ENCODE measurements at places on chromosomes 1 and 21.

DNA sequence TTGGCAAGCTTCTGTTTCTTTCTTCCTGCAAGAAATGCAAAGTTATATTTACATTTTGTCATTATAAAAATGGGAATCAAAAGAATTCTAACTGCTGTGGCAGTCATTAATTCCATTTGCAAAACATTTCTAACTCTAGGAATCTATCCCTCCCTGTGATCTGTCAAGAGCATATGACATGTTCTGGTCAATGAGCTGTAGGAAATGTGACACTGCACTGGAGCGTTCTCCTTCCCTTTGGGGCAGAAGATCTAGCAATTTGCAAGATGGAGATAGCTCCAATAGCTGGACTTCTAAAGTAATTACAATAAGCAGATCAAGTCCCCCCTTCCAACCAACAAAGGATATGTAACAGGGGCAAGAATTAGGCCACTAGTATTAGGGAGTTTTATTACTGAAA is 6.3 kb downstream of the TOMM20 start:
- no peak for DNase-seq

- DNase-seq = no peak
Measured at GRCh38 chr1:205766038-205766437, 9.2 kb downstream of the RAB29 start.

DNA sequence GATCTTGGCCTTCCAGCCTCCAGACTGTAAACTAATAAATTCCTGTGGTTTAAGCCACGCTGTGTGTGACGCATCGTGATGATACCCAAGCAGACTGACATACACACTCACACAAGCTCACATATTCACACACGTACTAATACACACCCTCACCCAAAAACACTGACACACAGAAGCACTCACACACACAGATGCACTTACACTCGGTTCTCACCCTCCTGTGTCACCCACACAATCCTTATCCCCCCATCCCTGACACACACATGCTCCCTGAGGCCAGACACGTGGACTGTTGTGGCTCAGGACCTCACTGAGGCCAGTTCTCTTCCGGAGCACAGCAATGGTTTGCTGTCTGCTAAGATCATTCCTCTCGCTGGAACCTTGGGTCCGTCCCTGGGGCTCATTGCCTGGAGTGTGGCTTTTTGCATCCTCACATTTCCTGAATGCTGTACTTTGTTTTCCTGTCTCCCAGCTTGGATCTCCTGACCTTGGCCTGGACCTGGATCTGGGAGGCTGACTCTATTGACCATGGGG is 76.9 kb upstream of the LYST start:
- DNase-seq = no peak

DNA sequence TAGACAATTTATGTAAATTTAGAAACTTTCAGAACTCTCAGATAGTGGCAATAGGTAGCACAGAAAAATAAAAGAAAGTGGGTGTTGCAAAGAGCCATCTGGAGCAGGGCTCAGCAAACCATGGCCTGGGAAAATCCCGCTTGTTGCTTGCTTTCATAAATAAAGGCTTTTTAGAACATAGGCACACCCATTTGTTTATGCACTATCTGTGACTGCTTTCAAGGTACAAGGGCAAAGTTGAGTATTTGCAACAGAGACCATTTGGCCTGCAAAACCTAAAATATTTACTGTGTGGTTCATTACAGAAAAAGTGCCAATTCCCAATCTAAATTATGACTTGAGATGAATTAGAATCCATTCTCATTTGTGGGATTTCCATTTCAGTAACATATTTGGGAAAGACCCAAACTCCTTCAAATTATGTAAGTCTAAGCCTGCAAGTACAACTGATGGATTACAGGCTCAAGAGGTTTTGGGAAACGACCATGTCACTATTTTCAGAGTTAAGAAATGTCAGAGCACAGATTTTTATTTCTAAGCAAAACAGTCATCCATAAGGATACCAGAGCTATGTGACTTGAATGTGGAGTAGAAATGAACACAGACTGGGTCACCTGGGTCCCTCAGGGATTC is 43.5 kb upstream of the DPT start:
- DNase-seq = no peak

- no peak for DNase-seq
Measured at GRCh38 chr1:3065797-3066196, 3.2 kb upstream of the PRDM16 start.

DNA sequence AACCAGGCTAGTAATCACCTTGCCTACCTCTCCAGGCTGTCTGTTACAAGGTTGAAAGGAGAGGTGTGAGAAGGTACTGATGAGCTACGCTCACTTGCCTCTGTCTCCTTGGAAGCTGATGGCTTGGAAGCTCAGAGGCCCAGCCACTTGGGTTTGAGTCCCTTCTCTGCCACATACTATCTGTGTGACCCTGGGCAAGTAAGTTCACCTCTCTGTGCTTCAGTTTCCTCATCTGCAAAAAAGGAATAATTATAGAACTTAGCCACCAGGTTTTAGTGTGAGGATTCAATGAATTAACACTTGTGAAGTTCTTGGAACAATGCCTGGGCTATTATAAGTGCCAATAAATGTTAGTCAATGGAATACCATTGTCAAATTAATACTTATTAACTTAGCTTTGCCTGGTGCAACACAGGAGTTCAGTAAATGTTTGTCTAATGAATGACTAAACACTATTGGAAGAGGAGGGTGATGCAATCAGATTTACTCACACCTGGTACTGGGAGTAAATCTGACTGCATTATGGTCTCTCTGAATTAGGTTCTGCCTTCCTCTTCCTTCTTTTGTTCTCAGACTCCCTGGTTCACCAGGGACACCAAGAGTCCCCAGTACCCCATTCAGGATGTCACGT is 55.5 kb downstream of the TRABD2B start:
- DNase-seq = no peak

All from stimulated activated CD4-positive, alpha-beta T cell treated with anti-CD3 and anti-CD28 coated beads, Interleukin-4, amount 100 ng/mL, for 1 hour (primary cell).